ENCODE measurements at places on chromosomes 6 and 20.

DNA sequence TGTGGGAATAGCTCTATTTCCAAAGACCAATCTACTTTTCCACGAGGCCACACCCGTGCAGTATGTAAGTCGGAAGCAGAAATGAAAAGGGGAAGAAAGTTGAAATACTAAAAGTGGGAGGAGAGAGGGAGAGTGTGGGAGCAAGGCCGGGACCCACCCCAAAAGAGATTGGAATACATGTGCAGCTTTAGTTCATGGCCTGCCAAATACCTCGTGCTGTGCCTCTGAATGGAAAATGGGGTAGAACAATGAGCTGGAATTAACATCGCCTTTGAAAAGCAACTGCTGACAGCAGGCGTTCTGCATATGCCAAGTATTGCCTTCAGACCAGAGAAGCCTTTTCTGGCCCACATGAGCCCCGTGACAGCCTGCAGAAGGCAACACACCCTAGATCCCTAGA, 155.6 kb downstream of the CD83 start:
- DNase-seq = no peak

DNA sequence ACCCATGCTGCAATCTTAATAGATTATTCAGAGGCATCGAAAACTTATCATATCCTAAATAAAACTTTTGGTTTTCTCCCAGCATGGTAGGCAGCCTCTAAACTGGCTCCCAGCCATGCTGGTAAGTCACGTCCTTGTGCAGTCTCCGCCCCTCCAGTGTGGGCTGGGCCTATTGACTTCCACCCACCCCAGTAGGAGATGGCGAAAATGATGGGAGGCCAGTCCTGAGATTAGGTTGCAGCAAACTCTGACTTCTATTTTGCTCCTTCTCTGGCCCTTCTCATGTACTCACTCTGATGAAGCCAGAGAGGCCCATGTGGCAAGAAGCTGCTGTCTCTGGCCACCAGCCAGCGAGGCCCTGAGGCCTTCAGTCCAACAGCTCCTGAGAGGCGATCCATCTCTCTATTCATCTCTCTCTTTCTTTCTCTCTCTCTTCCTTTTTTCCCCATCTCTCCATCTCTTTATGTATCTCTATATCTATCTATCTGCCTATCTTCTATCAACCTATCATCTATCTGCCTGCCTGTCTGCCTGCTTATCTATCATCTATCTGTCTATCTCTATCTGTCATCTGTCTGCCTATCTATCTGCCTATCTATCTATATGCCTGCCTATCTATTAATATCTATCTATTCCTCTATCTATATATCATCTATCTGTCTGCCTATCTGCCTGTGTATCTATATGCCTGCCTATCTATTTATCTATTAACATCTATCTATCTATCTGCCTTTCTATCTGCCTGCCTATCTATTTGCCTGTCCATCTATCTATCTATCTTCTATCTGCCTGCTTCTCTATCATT, 52.7 kb upstream of the STX16 start:
- no peak for DNase-seq

- DNase-seq = no peak
Measured at GRCh38 chr6:399785-400534, 8.4 kb downstream of the IRF4 start.

GRCh38 chr20:48550814-48551213, 277.0 kb downstream of the PREX1 start:
- no peak for DNase-seq

GRCh38 chr6:90581146-90581545, 5.7 kb downstream of the MAP3K7 start:
- no peak for DNase-seq

- no peak for DNase-seq
Measured at GRCh38 chr20:45917790-45918141, 5.8 kb upstream of the PLTP start.
